ENCODE measurements at places on chromosomes 6 and 20.

DNA sequence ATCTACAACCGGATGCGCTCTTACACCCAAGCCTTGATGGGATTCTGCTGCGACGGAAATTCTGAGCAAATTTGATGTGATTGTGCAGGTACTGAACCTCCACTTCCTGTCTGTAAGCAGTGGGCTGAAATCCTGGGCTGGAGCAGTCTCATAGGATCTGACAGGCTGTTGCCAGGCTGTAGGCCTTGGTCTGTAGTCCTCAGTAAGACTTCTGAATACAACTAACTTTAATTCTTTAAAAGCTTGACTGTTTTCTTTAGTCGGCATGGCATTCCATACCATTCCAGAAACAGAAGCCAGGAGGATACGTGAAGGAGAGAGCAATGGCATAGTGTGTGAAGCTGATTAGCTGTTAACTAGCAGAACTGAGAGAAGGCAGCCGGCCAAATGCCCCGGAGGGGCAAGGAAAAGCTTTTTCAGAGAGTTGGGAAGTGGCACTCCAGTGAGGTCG lies 68.3 kb downstream of the ADTRP start:
- DNase-seq, result no peak

- DNase-seq, result no peak
Observed at GRCh38 chr6:58290177-58290576, 972.7 kb downstream of the PRIM2 start.

DNA sequence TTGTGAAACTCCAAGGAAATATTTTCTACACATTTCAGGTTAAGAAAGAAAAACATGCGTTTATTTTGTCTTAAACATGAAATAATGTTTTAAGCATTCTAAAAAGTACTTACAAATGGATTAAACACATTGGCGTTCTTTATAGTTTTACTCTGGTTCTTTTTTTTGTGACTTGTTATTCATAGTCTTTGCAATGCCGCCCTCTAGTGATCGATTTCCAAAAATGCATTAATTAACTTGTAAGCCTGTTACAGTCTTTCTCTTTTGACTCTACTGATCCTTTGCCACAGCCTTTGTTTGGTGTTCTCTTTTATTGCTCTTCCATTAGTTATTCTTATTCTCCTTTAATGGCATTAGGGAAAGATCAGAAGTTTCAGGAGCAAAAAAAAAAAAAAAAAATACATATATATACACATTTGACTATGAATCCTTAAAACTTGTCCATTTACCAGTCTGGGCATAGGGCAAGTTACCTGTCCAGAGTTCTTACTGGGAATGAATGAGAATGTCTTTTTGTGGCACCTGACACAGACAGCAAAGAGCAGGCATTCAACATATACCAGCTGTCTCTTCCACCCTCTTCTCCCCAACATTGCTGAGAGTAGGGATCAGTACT lies 59.9 kb downstream of the MACROD2 start:
- peak; percentile 36 for DNase-seq

GRCh38 chr6:161191671-161192070 lies 82.2 kb downstream of the AGPAT4 start:
- DNase-seq, result no peak

DNA sequence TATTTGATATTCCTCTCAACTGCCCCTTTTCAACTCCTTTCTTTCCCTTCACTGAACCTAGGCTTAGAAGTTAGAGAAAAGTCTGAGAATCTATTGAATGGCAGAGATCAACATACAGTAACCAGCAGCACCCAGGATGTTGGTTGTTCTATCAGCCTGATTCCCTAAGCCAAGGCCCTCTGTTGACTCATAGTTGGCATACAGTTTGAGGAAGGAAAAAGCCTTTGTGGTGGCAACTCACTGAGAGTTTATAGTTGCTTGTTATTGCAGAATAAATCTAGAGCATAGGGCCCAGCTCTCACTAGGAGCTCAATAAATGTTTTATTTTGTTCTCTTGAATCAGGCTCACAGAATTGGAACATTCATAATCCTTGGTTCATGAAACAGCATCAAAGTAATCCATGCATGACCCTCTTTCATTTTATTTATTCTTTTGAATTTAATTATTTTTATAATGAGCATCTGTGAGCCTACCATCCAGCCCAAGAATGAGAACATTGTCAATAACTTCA lies 119.1 kb upstream of the ADGRF1 start:
- DNase-seq, result no peak

- no peak for DNase-seq
Observed at GRCh38 chr20:33793011-33793931, 17.9 kb upstream of the CHMP4B start.

DNA sequence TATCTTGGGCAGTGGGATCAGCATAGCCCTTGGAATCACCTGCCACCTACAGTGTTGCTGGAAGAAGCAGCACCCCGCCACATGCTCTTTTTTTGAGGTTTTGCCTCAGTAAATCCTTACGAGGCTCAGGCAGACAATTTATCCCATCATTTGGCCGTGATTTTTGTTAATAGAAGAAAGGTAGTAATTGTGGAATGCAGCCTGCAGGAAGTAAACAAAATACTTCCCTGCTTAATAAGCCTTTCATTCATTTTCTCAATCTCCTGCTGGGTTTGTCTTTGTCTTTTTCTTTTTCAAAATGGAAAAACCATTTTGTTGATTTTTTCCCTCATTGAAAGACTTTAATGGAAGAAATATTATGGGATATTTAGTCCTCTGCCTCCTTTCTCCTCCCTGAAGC lies 93.7 kb upstream of the CD83 start:
- DNase-seq, result no peak

DNA sequence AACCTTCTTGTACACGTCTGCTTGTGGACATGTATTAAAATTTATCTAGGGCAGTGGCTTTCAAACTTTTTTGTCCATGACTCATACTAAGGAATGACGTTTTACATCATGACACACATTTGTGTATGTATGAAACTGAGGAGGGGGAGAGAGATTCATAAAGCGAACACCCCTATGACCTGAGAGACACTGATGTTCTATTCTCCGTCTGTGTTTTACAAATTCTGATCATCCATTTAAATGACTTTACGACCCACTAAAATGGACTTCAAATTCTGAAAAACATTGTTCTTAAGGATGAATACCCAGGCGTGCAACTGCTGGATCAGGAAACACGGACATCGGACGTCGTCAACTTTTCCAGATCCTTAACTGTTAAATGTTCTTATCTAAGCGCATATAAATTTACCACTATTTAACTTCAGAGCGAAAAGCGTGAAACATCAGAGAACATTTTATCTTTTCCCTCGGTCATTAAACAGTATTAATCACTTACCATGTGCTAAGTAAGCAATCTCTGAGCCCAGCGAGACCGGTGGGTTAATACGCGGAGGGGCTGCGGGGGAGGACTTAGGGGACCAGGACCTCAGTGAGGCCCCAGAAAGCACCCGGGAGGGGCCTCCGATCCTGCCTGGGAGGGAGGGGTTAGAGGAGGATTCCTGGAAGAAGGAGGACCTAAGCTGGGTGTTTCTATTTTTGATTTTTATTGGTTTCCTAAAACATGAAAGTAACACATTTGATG lies 1.2 kb downstream of the PLAGL1 start:
- DNase-seq, result no peak

DNA sequence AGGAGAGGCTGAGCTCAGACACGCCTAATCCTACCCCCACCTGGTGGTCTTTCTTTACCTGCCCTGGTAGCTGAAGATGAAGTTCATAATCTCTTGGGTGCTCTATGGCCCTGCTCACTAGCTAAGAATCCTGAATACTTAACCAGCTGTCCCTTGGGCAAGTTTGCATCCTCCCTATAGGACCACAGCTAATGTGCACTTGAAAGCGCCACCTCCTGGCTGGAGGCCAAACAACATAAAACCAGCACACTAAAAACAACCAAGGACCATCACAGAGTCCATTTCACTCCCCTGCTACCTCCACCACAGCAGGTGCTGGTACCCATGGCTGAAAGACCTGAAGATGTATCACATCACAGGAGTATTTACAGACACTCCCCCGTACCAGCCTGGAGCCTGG lies 155.5 kb upstream of the SLC24A3 start:
- DNase-seq, result no peak

- DNase-seq, result no peak
Observed at GRCh38 chr6:145360865-145361264, 374.5 kb downstream of the EPM2A start.

- no peak for DNase-seq
Observed at GRCh38 chr6:49913636-49914375, 47.5 kb upstream of the CRISP1 start.

DNA sequence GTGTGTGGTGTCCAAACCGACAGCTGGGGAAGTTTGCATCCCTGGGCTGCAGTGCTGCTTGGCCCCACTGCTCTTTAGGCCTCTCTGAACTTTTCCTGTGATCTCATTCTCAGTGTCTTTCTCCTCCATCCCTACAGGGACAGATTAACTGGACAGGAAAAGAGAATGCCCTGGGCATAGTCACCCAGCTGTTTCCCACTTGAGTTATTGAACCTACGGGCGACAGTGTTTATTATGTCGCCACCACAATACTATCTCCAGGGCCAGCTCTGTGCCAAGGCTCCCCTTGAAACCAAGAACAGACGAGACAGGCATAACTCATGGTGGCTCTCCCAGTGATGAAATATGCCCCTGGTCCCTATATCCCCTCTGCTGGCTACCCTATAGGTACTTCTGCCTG lies 147.8 kb upstream of the EPHA7 start:
- DNase-seq, result no peak

- DNase-seq, result no peak
Observed at GRCh38 chr6:6610031-6610591, 21.6 kb downstream of the LY86 start.

DNA sequence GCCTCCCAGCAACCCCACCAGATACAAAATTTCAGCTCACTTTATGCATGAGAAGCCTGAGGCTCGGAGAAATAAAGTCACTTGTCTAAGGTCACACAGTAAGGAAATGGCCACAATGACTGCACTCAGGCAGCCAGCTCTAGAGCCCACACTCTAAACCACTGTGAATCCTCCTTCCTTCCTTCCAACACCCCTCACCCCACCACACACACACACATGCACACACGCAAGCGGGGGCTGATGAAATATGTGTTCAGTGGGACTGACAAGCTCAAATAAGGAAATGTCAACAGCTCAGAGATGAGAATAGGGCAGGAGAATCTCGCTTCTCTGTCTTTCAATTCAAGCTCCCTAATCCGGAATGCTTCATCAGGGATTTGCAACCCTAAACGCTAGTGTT lies 6.0 kb upstream of the BPIFA1 start:
- DNase-seq, result no peak

GRCh38 chr6:155578251-155578650 lies 122.6 kb upstream of the NOX3 start:
- DNase-seq, result no peak

GRCh38 chr6:146253691-146254090 lies 224.8 kb downstream of the GRM1 start:
- no peak for DNase-seq

DNA sequence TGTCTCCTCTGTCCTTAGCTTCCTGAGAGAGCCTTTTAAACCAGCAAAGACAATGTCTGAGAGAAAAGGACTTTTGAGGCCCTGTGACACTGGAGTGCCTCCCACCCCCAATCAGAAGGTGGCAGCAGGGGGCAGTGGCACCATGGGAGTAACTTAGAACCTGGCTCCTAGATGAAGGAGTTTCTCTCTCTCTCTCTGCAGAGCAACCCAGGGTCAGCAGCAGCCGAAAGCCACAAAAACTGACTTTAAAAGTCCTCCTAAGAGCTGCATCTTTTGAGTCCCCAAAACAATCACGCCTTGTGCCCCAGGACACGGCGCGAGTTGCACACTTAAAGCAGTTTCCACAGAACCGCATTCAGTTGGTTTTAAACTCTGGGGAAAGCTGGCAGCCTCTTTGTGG lies 5.3 kb upstream of the TCP11 start:
- DNase-seq, result peak; percentile 42

DNA sequence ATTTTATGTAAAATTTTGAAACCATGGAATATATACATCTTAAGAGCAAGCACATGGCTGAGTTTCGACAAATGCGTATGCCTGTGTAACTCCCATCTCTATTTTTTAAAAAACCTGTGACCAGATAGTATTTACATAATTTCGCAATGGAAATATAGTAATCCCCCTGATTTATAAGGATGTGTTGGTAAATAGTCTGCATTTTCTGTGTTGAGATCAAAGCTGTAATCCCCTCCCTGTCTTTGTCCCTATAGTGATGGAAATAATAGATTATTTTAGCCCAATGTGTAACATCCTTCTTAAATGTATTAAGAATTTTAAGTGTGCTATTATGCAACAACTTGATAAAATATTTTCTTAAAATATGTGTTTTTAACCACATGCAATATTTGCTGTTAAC lies 267.3 kb downstream of the CDKAL1 start:
- no peak for DNase-seq

- DNase-seq, result no peak
Observed at GRCh38 chr6:22145823-22146677, 150.8 kb downstream of the PRL start.

- peak; percentile 52 for DNase-seq
Observed at GRCh38 chr20:13221673-13222318, 722 bp downstream of the ISM1 start.

DNA sequence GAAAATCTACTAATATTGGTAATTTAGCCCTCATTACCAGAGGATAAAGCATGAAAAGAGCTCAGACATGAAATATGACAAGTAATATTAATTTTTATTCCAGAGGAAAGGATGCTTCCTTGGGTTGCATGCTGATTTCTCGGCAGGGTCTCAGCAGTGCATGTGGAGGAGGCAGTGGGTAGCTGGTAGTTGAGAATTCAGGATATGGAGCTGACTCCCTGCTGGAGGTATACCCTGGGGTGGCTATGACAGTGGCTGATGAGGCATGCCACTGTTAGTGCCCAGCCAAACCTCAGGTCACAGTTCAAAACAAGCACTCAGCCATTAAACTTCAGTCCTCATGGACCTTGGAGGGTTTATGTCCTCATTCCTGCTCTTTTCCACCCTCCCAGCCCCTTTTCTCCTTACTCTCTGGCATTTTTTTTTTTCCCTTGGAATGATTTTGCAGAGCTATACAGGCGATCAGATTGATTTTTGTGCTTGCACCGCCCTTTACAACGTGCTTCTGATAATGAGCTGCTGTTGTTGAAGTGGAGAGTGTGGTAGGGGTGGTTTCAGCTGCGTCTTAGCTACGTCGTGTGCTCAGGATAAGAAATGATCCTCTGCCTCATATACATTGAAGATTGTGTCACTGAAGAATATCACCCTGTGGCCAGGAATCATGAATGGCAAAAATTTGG lies 761.9 kb upstream of the MMS22L start:
- DNase-seq, result no peak

DNA sequence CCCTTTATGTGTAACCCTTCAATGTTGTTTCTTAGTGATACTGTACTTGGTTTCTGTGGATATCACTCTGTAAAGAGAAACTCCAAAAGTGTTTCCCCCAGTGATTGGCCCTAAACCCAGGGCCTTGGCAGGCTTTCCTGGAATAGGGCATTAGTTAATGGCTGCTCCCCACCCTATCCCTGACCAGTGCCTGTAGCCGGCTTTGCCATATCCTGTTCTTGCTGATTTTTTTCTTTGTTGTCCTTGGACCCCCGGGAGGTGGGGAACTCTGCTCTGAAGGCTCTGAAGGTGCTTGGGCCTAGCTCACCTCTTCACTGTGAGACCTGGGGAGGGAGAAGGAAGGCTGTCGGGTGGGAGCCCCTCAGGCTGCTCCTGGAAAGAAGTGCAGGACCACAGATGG lies 120.1 kb downstream of the TCP11 start:
- no peak for DNase-seq

GRCh38 chr6:54262499-54262898 lies 45.7 kb upstream of the TINAG start:
- no peak for DNase-seq

Data from neural crest cell (in vitro differentiated cells).